ENCODE measurements at places on chromosomes 1 and 21.

GRCh38 chr1:119006406-119007279 lies 18.5 kb upstream of the TBX15 start:
- no peak for DNase-seq

DNA sequence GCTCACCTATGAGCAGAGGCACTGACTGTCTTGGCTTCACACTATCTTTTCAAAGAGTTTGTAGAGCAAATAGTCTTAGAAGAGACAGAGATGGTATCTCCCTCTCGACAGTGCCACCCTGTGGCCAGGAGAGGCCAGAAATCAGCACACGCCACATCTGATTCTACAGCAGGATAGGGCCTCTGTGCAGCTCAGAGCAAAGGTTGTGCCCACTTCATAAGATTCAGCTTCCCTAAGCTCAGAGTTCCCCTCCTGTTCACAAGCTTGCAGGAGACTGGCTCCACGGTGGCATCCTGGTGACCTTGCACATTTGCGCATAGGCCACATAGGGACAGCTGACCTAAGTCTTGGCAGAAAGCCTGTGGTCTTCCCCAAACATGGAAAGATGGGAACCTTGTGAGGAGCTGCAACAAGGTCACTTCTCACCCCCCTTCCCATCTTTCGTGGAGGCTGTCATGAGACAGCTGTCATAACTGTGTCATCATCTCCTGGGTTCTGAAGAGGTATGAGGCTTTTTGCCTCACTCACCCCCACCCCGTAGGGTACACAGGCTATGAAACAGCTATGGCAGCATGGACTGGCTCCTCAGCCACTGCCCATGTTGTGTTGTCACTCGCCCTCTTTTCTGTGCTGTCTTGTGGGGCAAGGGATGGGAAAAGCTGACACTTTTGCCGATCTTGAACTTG lies 3.0 kb downstream of the ITLN2 start:
- DNase-seq: peak; percentile 69

DNA sequence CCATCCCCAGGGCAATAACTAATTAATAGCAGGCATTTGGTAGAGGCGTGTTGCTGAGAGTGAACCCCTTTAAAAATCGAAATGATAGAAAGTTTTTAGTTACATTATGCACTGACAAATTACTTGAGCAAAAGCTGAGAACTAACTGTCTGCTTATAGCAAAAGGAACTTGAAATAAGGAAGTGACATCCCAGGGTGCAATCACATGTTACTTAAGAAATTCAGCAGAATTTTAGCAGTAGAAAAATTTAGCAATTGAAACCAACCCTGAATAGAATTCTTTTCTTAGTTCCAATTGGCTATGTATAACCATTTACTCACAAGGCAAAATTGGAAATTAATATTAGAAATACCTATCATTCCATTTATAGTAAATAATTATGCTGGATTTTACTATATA lies 139.5 kb upstream of the SAMSN1 start:
- DNase-seq: peak; percentile 93

GRCh38 chr1:26031611-26032220 lies 10.1 kb downstream of the EXTL1 start:
- no peak for DNase-seq

- DNase-seq: peak; percentile 53
These were observed 39.1 kb downstream of the TYW3 start for GRCh38 chr1:74771913-74772515.

- no peak for DNase-seq
These were observed 2.1 kb downstream of the KAZN start for GRCh38 chr1:14600405-14601112.
